ENCODE measurements at places on chromosomes 16 and 17. TPM values are rescaled to one million over a fixed set of nuclear protein-coding genes. Genes with fewer than 3 reads are reported as not detected.

The CLEC19A gene
- not detected for total RNA-seq

DNA sequence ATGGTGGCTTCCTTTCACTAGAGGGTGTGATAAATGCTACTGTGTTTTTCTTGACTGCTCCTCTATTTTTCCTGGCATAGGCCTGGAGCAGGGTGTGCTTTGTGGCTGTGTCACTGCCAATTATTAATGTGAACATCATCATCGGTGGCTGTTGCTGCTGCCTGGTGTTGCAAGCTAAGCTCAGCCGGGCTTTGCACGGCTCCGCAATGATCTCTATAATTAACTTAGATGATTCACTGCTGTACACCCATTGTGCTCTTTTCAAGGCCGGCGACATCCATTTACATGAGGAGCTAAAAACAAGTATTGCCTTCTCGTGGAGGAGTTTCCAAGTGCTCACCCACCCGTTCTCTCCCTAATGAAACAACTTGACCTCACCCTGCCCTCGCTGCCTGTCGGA lies 160.1 kb upstream of the IRX3 start:
- H3K4me3 ChIP-seq = no peak overlapping the region
- no peaks in the 10 kb centered on the region for H3K36me3 ChIP-seq
- H3K27me3 ChIP-seq = no peaks in the 10 kb centered on the region
- H3K4me1 ChIP-seq = no peaks in the 10 kb centered on the region
- H3K27ac ChIP-seq = no peak overlapping the region
- no peak for DNase-seq

The EVI2B gene
- total RNA-seq = 1.5 TPM

DNA sequence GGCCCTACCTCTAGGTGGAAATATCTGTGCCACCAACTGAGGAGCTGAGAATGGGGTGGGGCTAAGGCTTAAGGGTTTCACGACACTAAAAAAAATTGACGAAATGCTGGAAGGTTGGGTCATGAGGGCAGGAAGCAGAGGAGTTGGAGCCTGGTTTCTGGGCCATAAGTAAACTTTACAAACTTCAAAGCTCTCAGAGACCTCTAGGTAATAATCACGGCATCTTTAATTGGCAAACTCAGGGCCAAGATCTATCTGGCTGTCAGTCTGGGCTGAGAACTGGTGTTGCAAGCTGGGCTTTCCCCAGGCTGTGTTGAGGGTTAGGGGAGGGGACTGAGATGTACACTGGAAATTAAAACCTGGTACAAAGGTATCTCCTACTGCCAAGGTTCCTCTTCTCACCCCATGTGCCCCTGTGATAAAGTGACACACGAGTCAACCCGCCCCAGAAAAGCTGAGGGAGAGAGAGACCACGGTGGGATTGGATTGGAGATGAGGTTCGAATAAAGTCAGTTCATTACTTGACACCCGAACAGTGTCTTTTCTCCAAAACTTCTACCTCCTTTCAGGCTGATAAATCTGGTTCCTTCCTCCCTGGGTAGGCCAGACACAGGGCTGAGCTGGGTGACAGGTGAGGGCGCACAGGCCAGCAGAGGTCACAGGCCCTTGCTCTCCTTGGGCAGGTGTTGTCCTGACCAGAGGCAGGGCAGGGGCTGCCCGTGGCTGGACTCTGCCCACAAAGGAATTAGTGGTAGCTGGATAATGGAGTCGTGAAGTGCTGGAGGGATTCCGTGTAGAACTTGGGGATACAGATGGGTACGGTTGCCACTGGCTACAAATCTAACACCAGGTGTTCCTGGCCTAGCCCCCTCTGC lies 4.0 kb upstream of the ZNF768 start:
- DNase-seq = no peak
- H3K27ac ChIP-seq = no peak overlapping the region
- peaks cover 33% of the 10 kb centered on the region for H3K4me1 ChIP-seq
- no peak overlapping the region for H3K4me3 ChIP-seq
- no peaks in the 10 kb centered on the region for H3K27me3 ChIP-seq
- peaks cover 29% of the 10 kb centered on the region for H3K36me3 ChIP-seq

The CCL18 gene
- not detected for total RNA-seq

GRCh38 chr16:88920618-88921590 lies 54.4 kb upstream of the PABPN1L start:
- no peaks in the 10 kb centered on the region for H3K27me3 ChIP-seq
- H3K4me3 ChIP-seq = no peak overlapping the region
- peak overlapping the region; percentile 26 for H3K27ac ChIP-seq
- peaks cover 42% of the 10 kb centered on the region for H3K4me1 ChIP-seq
- H3K36me3 ChIP-seq = no peaks in the 10 kb centered on the region

- H3K27me3 ChIP-seq = no peaks in the 10 kb centered on the region
- no peak for DNase-seq
- no peaks in the 10 kb centered on the region for H3K4me1 ChIP-seq
- H3K4me3 ChIP-seq = no peak overlapping the region
- no peaks in the 10 kb centered on the region for H3K36me3 ChIP-seq
- H3K27ac ChIP-seq = no peak overlapping the region
Observed at GRCh38 chr16:78584991-78585390, 485.5 kb downstream of the WWOX start.

The TNK1 gene
- 5.7 TPM for total RNA-seq
